Cardiac septum (tissue), 1 donor: ENCODE measurements at places on chromosomes 12 and 14. TPM values are rescaled to one million over a fixed set of nuclear protein-coding genes. Genes with fewer than 3 reads are reported as not detected.

RASAL1 gene
- total RNA-seq, result not detected

ACVR1B gene
- total RNA-seq, result 9.3 TPM

KRT85 gene
- total RNA-seq, result not detected

SAMD4A gene
- 252 TPM for total RNA-seq

SLC25A47 gene
- total RNA-seq, result not detected

STYK1 gene
- 0.16 TPM for total RNA-seq

ZNF891 gene
- total RNA-seq, result 1.1 TPM

TUBA1B gene
- total RNA-seq, result 377 TPM
